H4 (cell line): ENCODE measurements at places on chromosomes 3 and 15.
A peak's percentile ranks its signal among the peaks of the same experiment; 100 is the strongest.

- DNase-seq = no peak
Observed at GRCh38 chr15:45606841-45607240, 19.7 kb downstream of the BLOC1S6 start.

DNA sequence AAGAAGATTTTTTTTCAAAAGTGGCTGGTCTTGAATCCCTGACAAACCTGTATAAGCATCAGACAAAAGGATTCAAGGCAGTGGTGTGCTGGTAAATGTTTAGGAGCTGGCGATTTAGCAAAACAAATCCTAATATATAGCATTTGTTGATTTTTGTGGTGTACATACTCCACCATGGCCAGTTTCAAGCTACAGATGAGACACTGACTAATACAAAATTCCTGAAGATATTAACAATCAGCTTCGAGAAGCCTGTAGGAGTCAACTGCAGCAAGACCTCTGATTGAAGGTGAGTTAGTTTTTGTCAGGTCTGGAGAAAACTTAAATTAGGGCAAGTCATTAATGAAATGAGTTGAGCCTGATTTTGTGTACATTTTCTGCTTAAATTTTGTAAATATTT lies 6.7 kb downstream of the STRIT1 start:
- DNase-seq = no peak

DNA sequence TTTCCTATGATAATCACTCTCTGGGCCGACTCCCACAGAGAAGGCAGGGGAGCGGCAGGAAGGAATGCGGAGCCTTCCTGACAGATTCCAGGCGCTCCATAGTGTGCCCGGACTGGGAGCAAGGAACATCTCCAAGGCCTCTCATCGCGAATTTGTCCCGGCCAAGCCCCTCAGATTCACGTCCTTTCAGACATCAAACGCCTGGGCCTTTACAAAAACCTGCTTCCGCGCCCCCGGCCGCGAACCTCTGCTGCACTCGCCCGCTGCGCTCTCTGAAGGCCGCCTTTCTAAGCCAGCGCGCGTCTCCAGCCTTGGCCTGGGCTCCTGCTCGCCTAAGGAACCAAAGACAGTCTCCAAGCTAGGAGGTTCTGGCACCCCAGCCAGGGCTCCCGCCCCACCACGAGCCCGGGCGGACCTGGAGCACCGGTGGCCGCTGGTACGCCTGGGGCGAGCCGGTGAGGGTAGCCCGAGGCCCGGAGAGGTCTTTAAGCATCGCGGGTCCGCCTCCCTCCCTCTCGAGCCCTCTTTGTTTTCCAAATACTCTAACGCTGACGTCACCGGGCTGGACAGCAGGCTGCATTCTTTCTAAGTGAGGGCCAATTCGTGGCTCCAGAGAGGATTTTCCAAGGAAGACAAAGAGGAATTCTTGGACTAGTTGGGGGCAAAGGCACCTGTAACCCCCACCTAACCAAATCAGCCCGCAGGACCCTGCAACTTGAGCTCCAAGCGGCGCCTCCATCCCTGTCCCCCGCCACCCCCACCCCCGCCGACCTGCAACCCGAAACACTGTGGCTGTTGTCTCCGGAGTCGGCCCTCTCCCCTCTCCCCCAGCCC lies 759 bp downstream of the AMOTL2 start:
- DNase-seq = peak; percentile 89

DNA sequence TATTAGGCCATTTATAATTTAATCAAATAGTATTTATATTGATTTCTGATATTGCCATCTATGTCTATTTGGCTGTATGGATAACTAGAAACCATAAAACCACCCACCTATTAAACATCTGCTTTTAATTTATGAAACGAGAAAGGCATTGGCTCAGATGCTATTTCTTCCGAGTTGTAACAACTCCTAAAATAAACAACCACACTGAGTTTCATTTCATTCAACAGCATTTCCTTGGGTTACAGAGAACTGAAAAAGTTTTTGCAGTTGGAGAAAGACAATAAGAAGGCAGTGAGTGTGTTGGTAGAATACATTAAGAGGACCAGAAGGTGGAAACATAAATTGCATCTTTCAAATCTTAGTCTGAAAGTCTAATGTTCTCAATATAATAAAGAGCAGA lies 79.1 kb downstream of the AQR start:
- DNase-seq = no peak

DNA sequence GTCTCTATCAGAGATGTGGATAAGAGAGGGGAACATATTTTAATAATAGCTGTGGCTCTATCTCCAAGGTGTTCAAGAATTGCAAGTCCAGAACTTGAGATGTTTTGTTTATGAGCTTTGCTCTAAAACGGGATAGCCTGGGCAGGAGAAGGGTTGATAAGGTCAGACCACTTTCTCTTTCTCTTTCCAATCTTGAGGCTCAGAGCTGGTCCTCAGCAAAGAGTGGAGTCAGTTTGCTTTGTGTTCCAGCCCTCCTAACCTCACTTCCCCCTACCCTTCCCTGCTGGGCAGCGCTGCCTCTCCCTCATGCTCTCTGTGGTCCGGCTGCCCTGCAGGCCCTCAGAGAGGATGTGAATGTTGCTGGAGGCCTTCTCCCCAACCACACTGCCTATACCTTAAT lies 13.8 kb downstream of the KLHL6 start:
- DNase-seq = no peak

GRCh38 chr15:26001201-26001600 lies 138.1 kb upstream of the ATP10A start:
- DNase-seq = no peak

GRCh38 chr3:144501467-144501866 lies 529.8 kb downstream of the DIPK2A start:
- no peak for DNase-seq

GRCh38 chr3:128334766-128335165 lies 131.9 kb downstream of the DNAJB8 start:
- DNase-seq = no peak

GRCh38 chr3:64213962-64214379 lies 11.3 kb downstream of the PRICKLE2 start:
- DNase-seq = peak; percentile 57

GRCh38 chr3:67609709-67610108 lies 44.7 kb downstream of the SUCLG2 start:
- no peak for DNase-seq

DNA sequence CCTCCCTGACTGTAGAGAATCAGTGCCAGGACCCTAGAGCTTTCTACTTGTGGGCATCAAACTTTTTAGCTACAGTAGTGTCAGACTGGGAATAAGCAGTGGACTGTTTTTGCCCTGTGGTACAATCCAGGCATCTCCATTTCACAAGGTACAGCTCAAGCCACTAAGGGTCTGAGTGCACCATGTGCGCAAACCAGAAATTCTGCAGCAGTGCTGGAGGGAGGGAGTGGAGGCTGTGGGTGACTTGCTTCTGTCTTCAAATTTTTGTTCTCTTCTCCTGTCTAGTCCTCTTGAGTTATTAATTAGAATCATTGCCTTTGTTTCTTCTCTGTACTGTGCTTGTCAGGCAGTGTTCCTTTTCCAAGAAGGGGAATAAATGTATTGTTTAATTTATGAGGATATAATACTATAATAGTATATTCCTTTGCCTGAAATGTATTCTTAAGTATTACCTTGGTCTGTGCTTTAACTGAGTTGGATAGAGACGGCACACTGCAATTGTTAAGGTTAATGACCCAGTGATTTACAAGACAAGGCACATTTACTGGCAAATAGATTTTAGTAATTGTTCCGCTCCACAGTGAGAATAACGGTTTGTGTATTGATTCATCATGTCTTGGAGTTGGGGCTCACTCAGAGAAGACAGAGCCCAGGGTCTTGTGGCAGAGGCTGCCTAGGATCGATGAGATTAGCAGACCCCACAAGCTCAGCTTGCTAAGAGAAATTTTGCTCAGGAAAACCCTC lies 390.6 kb upstream of the CFAP20DC start:
- DNase-seq = no peak

GRCh38 chr3:32837366-32837765 lies 19.6 kb downstream of the TRIM71 start:
- no peak for DNase-seq

- DNase-seq = no peak
Observed at GRCh38 chr15:89408372-89409183, 74.0 kb upstream of the POLG start.

- DNase-seq = no peak
Observed at GRCh38 chr3:196971094-196971698, 2.6 kb upstream of the PIGZ start.

GRCh38 chr3:190169877-190170276 lies 49.2 kb upstream of the P3H2 start:
- DNase-seq = no peak

DNA sequence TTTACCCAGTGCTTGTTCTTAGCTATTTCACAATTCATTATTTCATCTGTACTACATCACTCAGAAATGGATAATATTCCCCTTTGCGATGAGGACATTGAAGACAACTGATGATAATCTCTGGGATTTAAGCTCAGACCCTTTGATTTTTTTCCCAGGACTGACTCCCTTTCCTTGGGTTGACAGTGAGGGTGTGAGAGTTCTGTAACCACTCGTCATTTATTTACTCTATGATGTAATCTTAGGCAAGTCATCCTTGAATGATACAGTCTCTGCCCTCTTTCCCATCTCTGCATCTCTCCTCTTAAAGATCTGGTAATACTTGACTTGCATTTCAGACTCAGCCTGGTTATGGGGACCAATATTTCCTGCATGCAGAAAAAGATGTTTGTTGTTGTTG lies 1041.7 kb downstream of the AGBL1 start:
- no peak for DNase-seq

GRCh38 chr3:138082992-138083386 lies 32.4 kb downstream of the DZIP1L start:
- peak; percentile 32 for DNase-seq

DNA sequence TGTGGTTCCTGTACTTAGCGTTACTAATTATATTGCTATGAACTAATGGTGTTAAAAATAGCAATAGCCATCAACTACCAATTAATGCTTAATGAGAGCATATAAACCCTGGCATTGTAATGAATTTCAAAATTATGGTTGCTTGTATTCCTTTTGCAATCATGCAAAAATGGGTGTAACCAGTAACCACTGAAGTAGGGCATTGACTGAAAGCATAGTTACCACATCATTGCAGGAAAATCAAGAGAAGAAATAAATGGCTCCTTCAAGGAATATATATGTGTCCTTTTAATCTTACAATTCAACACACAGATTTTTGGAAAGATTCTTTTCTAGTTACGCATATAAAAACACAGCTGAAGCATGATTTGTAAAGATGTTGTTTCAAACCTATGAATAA lies 328.3 kb upstream of the AGTR1 start:
- DNase-seq = no peak

DNA sequence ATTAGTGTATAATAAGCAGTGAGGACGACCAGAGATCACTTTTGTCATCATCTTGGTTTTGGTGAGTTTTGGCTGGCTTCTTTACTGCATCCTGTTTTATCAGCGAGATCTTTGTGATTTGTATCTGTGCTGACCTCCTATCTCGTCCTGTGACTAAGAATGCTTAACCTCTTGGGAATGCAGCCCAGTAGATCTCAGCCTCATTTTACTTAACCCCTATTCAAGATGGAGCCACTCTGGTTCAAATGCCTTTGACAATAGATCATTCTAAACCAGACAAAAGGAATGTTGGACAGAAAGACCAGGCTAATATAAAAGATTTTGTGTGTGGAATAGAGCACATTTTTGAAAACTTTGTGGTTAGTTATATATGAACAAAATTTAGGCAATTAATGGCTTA lies 618.5 kb upstream of the BCHE start:
- no peak for DNase-seq

DNA sequence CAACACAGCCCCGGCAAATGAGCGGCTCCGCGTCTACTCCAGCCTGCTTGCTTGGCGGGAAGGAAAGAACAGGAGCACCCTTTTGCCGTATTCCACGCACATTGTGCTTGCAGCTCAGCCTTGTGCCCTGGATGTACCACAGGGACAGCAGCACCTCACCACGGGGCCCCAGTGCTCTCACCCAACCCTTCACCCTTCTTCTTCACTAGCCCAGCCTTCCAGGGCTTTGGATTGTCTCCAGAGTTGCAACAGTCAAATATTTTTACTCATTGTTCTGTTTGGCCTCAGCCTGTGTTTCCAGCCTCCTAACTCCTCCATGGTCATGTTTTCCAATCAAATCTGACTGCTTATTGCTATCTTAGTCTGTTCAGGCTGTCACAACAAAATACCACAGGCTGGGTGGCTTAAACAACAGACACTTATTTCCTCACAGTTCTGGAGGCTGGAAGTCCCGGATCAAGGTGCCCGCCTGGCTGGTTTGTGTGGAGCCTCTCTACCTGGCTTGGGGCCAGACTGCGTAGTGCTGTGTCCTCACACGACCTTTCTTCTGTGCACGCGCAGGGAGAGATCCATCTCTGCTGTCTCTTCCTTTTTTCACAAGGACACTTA lies 79.2 kb upstream of the ABHD17C start:
- peak; percentile 45 for DNase-seq

GRCh38 chr3:88641033-88641604 lies 466.3 kb upstream of the EPHA3 start:
- no peak for DNase-seq

- no peak for DNase-seq
Observed at GRCh38 chr15:66966256-66966655, 99.1 kb upstream of the SMAD3 start.

- DNase-seq = no peak
Observed at GRCh38 chr15:59266028-59266427, 59.4 kb downstream of the LDHAL6B start.
